Mesenteric fat pad (tissue), 1 donor: ENCODE measurements at places on chromosomes 1 and 21. TPM values are rescaled to one million over a fixed set of nuclear protein-coding genes. Genes with fewer than 3 reads are reported as not detected.

DNA sequence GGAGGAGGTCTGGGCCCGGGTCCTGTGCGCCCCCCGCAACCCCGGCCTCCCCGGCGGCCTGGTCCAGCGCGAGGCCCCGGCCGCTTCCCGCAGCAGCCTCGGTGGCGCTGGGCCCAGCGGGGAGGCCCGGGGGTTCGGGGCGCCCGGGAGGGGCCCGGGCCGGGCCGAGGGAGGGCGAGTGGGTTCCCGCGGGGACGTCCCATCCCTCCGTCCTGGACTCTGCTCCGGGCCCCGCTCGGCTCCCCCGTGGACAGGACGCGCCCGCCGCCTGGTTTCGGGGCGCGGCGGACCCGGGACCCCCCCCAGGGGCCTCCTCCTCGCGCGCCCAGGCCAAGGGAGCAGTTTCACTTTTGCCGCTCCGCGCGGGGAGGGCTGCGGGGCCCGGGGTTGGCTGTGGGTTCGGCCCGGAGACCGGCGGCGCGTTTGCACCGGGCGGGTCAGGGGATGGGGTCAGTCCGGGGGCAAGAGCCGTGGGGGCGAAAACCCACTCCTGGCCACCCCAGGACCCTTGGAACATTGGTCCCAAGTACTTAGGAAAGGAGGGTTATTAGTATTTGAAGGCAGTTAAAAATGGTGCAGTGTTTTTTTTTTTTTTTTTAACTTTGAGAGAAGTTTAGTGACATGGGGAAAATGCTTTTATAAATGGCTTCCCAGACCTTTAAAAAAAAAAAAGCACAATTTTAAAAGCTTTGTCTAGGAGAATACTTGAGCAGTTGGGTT is 677 bp downstream of the AGPAT3 start:
- no peak for DNase-seq

DNA sequence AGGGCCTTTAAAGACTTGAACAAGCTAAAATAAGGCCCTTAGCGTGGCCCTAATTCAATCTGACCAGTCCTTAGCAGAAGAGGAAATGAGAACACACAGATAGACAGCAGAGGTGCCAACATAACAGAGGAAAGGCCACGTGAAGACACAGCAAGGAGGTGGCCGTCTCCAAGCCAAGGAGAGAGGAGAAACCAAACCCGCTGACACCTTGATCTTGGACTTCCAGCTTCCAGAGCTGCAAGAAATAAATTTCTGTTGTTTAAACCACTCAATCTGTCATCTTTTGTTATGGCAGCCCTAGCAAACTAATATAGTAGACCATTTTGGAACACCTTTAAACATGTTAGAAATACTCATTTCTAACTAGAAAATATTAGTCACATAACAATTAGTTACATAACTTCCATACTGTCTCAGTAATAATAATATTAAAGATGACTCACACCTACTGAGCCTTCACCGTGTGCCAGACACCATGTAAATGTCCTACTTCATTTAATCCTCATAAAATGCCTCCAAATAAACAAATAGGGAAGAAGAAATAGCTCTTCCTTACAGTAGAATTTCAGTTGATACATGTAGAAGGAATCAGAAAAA is 47.9 kb downstream of the S1PR1 start:
- no peak for DNase-seq

GRCh38 chr1:203475012-203475981 is at the start of gene PRELP:
TSS of gene PRELP (plus strand) at chr1:203475806. CDS start at chr1:203483185, 7,379 bp downstream.
- no peak for DNase-seq

HFM1 gene
- total RNA-seq = 0.84 TPM

DNA sequence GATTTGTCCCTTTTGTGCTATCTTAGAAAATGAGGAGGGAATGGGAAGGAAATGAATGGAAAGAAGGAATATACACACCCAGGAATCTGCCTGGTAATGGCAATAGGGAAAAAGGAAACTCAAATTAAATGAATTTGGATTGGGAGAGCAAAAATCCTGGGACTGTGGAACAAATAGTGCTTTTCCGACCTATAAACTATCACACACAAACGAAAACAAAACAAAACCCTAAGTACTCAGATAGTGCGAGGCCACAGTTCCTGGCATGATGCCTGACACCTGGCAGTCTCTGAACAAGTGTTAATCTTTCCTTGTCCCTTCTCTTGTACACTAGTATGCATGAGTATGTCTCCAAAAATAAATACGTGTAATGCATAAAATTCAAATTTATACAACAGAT is 319.8 kb upstream of the SPAG17 start:
- no peak for DNase-seq

- DNase-seq = no peak
These were observed 56.1 kb upstream of the F3 start for GRCh38 chr1:94597701-94598100.

GRCh38 chr1:44947774-44948311 is 38.6 kb downstream of the EIF2B3 start:
- DNase-seq = no peak

NEGR1 gene
- 34.7 TPM for total RNA-seq

GRCh38 chr1:40032240-40032891 is 8.2 kb upstream of the CAP1 start:
- DNase-seq = no peak

GRCh38 chr1:5508669-5509330 is 483.4 kb downstream of the NPHP4 start:
- DNase-seq = peak; percentile 62

COL6A1 gene
- 521 TPM for total RNA-seq

GUCA2B gene
- not detected for total RNA-seq

GPR153 gene
- total RNA-seq = 32.3 TPM

PTPRU gene
- 17.2 TPM for total RNA-seq

DNA sequence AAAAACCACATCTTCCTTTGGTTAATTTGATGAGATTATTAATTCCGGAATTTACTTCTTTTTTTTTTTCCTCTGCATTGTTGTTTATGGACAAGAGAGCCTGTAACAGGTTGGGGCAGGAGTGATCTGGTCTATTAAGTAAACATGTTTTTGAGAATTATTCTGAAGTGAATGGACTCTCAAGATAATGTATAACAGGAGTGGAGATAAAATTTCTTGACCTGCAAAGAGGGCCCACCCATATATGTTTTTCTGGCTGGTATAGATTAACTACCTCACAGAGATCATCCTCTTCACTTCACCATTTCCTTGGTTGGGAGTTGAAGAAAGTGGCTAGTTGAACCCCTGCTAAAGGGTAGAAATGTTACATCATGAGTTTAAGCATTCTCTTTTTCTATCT is 10.7 kb downstream of the DDI2 start:
- no peak for DNase-seq

GRCh38 chr1:237197470-237198425 is 155.8 kb downstream of the RYR2 start:
- DNase-seq = no peak

CD2 gene
- total RNA-seq = 2.3 TPM

GRCh38 chr1:85058311-85058710 is 10.0 kb upstream of the MCOLN3 start:
- DNase-seq = no peak

DNA sequence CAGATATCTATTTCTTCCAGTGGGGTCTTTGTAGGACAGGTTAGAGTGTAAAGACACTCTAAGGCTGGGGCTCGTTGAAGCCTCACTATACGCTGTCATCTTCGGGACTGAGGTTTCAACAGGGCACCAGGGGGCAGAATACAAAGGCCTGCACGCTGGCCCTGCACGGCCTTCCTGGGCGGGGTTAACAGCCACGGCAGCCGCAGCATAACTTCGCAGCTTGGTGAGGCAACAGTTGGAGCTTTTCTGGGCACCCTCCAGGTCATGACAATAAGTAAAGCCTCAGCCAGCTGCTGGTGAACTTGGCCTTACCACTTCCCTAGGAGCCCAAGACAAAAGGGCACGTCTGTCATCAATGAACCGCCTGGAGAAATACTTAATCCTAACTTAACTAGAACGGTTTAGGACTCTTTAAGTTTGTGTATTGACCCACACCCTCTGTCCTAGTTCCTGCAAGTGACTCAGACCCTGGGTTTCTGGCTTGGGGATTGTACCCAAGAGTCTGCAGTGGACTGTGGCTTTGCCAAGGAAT is 2.3 kb upstream of the RUNX1 start:
- DNase-seq = no peak

GRCh38 chr1:48870596-48870995 is 93.9 kb upstream of the BEND5 start:
- DNase-seq = no peak

- no peak for DNase-seq
These were observed 61.6 kb upstream of the PPM1J start for GRCh38 chr1:112776688-112777087.

DNA sequence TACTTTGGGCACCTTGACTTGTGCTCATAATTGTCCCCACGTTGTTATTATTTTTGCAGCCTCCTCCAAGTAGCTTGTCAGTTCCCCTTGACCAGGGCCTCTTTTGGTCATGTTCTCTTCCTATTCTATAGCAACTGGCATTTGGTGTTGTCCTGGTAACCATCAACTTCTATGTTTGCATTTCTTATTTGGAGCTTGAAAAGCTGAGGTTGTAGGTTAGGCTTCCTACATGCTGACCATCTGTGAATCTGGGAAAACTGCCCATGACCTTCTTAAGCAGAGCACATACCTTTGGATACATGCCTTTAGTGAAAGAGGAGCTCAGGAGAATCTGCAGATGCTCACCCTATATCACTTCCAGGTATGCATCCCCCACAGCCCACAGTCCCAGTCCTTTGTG is 160.8 kb downstream of the HHAT start:
- DNase-seq = no peak

ARHGAP30 gene
- 26.0 TPM for total RNA-seq

DNA sequence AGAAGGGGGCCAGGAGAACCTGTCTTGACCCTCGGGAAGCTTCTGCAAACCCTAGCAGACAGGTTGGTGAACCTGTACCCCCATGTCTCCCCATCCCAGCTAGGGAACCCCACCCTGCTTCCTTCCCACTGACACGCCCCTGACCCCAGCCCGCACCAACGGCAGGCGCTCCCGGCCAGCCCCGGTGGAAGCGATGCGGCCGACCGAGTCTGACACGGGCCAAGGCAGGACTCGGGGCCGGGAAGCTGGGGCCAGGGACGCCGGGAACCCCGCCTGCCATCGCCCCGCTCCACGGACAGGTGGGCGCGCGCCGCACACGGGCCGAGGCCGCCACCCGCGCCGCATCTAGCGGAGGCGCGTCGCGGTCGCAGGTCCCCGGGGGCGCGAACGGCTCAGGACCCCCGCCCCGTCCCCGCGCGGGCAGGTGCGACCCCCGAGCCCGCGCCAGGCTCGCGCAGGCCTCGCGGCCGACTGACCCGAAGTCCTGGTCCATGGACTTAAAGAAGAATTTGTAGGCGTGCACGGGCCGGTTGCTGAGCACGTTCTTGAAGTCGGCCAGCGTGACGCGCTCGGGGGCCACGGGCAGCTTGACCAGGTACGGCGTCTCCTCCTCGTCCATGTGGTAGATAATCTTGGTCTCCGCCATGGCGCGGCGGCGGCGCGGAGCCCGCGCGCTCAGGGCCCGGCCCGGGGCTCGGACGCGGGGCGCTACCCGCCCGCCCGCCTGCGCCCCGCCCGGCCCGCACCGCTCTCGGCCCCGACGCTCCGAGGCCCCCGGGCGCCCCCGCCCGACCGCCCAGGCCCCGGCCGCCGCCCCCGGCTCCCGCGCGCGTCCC is 580 bp downstream of the DVL1 start:
- DNase-seq = no peak

GRCh38 chr1:119141020-119141424 is 569 bp upstream of the WARS2 start:
- DNase-seq = no peak

GRCh38 chr1:24963099-24963872 is 33.2 kb upstream of the RUNX3 start:
- DNase-seq = no peak

- DNase-seq = peak; percentile 81
These were observed 18.1 kb upstream of the SLC19A1 start for GRCh38 chr21:45560106-45561021.

DNA sequence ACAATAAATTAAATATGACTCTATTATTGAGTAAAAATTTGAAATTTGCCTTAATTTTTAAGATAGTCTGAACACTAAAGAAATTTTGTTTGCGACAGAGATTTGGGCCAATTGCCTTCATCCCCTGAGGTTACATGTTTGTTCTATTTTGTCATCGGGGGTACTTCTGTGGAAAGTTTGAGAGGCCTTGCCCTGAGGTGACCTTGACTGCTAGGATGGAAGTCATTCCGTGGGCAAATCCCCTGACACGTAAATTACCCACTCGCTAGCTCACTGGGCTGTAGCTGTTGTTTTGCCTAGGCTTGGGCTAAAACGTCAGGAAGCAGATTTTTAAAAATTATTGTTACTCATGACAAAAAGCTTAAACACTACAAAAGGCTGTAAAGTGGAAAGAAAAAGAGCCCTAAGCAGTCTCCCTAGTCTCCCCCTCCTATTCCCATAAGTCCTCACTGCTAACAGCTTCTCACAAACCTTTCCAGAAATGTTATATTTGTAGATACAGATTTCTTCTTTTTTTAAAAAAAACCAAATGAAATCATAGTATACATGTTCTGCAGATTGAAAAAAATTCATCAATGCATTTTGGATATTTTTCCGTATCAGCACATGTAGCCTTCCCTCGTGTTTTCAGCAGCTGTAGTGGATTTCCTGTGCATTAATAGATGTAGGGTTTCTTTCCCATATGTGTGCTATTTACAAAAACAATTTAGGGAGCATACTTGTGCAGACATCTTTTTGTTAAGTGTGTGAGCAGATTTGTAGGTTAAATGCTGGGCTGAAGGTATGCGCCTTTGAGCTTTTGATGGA is 142.7 kb downstream of the MRPS6 start:
- DNase-seq = no peak

GRCh38 chr1:214912127-214912526 is 170.4 kb upstream of the KCNK2 start:
- DNase-seq = no peak

GJB5 gene
- not detected for total RNA-seq

ADAMTS4 gene
- total RNA-seq = 438 TPM

ZNF648 gene
- not detected for total RNA-seq

DNA sequence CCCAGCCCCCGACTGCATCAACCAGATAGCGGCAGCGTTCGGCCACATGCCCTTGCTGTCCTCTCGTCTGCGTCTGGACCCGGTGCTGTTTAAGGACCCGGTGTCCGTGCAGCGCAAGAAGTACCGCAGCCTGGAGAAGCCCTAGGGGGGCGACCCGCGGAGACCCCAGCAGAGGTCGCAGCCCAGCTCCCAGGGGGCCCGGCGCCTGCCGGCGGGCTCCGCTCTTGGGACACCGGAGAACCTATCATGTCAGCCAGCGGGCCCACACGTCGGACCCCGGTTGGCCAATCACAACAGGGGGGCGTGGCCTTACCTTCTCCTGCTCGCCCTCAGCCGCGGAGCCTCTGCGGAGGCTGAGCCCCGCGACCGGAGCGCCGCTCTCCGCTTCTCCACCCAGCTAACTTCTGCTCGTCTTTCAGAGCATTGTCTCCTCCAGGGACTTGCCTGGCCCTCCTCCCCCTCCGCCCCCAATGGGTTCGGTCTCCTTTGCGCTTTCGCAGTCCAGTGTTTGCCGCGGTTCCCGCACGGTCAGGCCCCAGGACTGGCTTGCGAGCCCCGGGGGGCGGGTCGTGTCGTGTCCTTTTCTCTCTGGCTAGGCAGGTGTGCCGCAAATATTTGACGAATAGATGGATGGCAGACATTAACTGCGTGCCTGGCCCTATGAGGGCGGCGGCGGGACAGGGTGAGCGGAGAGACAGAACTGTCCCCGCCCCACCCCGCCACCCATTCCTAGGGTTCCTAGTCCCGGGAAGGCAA is 10.5 kb downstream of the SLC30A2 start:
- peak; percentile 94 for DNase-seq

DNAJC6 gene
- total RNA-seq = 1.9 TPM

GRCh38 chr1:232322162-232322734 is 307.7 kb downstream of the SIPA1L2 start:
- DNase-seq = no peak
